ENCODE measurements at places on chromosomes 12 and 14.
A peak's percentile ranks its signal among the peaks of the same experiment; 100 is the strongest.

- H3K27ac ChIP-seq, result no peak overlapping the region
- H3K27me3 ChIP-seq, result no peaks in the 10 kb centered on the region
- H3K4me1 ChIP-seq, result no peaks in the 10 kb centered on the region
- H3K36me3 ChIP-seq, result no peaks in the 10 kb centered on the region
Observed at GRCh38 chr12:40473962-40474361, 218.3 kb upstream of the CNTN1 start.

DNA sequence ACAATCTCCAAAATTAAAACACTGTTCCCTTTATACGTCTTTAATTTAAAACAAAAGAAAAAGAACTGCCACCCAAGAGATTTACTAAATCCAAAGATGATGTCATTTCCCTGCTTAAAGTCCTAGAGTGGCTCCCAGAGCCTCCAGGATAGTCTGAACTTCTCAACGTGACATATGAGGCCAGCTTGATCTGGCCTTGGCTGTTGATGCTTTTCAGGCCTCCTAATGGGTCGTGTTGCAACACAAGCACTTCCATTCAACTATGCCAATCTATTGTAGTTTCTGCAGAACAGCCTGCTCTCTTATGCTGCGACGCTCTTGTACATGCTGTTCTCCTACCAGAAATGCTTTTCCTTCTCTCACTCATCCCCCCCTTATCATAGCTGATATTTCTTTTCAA, 35.7 kb downstream of the LGR5 start:
- H3K4me3 ChIP-seq, result no peak overlapping the region
- H3K4me1 ChIP-seq, result no peaks in the 10 kb centered on the region
- H3K27ac ChIP-seq, result no peak overlapping the region
- DNase-seq, result no peak
- H3K27me3 ChIP-seq, result peaks cover 19% of the 10 kb centered on the region

DNA sequence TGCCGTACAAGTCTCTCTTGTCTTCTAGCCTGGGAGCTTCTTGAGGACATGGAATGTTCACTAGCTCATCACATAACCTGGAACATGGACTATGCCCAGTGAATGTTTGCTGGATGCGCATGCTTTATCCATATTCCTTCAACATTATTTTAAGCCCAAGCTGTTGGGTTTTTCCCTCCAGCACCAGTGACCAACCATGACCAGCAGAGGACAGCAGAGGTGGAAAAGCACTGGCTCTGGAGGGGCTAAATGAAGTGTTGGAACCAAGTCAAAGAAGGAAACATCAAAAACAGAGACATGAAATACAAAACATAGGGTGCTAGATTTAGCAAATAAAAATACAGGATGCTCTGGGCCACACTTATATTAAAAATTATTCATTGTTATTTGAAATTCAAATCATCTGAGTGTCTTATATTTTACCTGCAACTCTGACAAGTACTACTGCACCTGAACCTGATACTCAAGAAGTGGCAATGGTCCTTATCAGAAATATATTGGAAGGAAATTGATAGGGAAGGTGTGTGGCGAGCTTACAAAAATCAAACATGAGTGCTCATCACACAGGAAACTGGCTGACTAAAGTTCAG, 23.1 kb upstream of the HELB start:
- H3K36me3 ChIP-seq, result no peaks in the 10 kb centered on the region
- no peaks in the 10 kb centered on the region for H3K27me3 ChIP-seq
- DNase-seq, result no peak
- H3K4me1 ChIP-seq, result peaks cover 37% of the 10 kb centered on the region

DNA sequence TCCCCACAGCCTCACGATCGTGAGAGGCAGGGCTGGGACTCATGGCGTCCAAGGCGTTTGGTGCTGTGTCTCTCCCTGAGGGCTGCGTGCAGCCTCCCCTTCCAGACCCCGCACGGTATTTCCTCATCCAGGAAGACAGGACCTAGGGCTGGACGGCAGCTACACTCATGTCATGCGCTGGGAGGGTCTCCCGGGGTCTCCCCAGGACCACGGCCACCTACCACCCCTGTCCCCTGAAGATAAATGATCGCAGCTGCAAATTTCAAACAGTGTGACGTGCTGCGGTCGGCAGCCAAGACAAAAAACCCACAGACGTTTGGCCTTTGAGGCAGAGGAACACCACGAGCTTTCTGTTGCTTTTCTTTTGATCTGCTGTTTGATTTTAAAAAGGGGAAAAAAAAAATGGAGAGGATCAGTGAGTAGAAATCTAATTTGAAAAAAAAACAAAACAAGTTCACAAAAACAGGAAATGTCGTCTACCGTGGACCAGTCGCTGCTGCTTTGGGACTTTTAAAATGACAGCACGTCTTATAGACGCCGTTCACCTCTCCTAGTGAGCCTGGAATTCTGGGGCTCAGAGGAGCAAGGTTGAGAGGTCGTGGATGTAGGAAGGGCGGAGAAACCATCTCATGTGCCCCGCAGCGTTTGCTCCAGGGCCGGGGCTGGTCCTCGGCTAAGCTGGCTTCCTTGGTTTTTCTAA, 237.6 kb downstream of the SLC41A2 start:
- no peaks in the 10 kb centered on the region for H3K27me3 ChIP-seq
- H3K4me3 ChIP-seq, result peak overlapping the region; percentile 74
- peak overlapping the region; percentile 90 for H3K27ac ChIP-seq
- no peaks in the 10 kb centered on the region for H3K36me3 ChIP-seq
- DNase-seq, result peak; percentile 68

DNA sequence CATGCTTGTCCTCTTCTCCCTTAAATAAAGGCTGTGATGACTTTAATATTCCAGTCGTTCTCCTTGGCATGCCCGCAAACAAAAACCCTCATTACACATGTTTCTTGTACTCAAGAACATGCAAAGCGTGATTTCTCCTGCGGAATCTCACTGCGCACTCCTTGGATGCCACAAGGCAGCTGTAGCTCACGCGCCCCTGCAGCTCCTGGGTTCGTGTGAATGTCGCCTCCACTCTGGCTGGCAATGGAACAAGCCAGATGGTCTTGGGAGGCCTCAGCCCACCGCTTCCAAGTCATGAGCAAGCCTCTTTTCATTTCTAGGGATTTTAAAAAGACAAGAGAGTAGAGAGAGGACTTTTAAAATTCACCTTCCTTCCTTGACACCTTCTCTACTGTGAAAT, 403.8 kb downstream of the PCNX1 start:
- no peaks in the 10 kb centered on the region for H3K36me3 ChIP-seq
- no peak overlapping the region for H3K4me3 ChIP-seq
- no peak overlapping the region for H3K27ac ChIP-seq

- no peak overlapping the region for H3K4me3 ChIP-seq
- H3K27ac ChIP-seq, result no peak overlapping the region
Observed at GRCh38 chr12:125533434-125534029, 468.3 kb downstream of the AACS start.

GRCh38 chr12:131137009-131137835, 183.5 kb downstream of the ADGRD1 start:
- no peak overlapping the region for H3K27ac ChIP-seq
- H3K36me3 ChIP-seq, result no peaks in the 10 kb centered on the region
- DNase-seq, result no peak

DNA sequence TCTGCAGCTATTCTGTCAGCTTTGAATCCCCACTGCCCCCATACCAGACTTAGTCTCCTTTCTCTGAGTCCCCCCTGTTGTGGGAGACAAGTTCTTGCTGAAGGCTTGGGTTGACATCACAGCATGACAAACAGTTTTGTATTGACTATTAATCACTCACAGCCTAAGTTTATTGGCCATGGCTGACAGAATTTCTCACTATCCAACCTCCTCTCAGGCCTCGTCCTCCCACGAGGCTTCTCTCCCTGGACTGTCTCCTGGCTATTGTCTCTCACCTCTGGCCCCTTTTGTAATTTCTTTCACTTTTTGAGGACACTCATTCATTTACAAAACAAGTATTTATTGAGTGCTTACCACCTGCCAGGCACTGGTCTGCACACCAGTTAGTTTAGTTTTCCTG, 35.2 kb upstream of the DCD start:
- H3K4me3 ChIP-seq, result no peak overlapping the region
- no peak for DNase-seq
- no peak overlapping the region for H3K27ac ChIP-seq
- H3K27me3 ChIP-seq, result peaks cover 75% of the 10 kb centered on the region
- no peaks in the 10 kb centered on the region for H3K36me3 ChIP-seq

- H3K4me1 ChIP-seq, result peaks cover 39% of the 10 kb centered on the region
- peaks cover 25% of the 10 kb centered on the region for H3K36me3 ChIP-seq
- DNase-seq, result peak; percentile 41
- peak overlapping the region; percentile 32 for H3K4me3 ChIP-seq
- H3K27ac ChIP-seq, result peak overlapping the region; percentile 86
- H3K27me3 ChIP-seq, result no peaks in the 10 kb centered on the region
Observed at GRCh38 chr14:55071870-55072640, 20.6 kb downstream of the MAPK1IP1L start.

DNA sequence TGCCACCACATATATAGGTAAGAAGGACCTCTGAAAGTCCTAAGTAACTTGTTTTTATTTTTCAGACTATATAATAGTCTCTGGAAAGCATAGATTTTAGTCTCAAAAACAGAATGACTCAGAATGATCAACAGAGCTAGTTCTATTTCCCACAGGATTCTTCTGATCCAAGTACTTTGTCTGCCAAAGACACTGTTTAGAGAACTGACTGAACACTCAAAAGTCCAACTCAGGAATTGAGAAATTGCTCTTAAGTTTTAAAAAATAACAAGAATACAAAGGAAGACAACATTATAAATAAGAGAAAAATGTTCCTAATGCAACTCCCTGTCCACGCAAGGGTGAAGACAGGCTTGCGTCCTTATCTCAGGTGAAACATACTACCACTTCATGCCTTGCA, 29.0 kb downstream of the LGMN start:
- DNase-seq, result no peak
- no peak overlapping the region for H3K4me3 ChIP-seq
- H3K27me3 ChIP-seq, result no peaks in the 10 kb centered on the region
- no peaks in the 10 kb centered on the region for H3K36me3 ChIP-seq

DNA sequence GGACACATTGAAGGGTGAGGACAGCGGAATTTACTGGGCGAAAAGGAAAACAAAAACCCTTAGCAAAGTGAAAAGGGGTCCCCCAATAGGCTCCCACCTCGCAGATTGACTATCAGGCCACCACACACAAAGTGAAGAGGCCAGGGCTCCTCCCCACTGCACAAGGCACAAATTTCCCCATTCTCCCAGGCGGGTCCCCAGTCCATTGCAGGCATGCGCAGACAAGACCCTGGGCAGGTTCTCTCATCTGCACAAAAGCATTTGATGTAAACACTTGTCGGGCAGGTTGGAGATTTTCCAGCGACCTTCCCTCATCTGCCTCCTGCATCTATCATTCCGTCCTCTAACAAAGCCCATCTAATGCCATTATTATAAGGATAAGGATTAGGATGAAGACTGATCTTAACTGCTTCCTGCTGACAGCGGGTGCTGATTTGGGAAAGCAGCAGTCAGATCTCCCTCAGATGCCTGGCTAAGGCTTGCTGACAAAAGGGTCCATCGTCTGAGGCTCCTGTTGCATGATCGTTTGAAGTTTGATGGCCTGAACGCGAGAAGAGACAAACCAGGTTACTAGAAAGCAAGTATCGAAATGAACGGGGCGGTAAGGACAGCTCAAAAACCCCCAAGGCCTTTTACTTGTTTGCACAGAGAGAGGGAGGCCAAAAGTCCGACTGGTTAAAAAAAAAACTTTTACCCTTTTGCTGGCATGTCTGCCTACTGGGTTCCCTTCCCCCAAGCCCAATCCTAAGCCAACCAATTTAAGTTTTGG, 14.4 kb downstream of the ASCL4 start:
- no peak overlapping the region for H3K4me3 ChIP-seq
- H3K4me1 ChIP-seq, result peaks cover 2% of the 10 kb centered on the region
- H3K36me3 ChIP-seq, result no peaks in the 10 kb centered on the region
- DNase-seq, result no peak
- H3K27me3 ChIP-seq, result peaks cover 16% of the 10 kb centered on the region
